T-helper 1 cell (primary cell): ENCODE measurements at places on chromosomes 1 and 21.

DNA sequence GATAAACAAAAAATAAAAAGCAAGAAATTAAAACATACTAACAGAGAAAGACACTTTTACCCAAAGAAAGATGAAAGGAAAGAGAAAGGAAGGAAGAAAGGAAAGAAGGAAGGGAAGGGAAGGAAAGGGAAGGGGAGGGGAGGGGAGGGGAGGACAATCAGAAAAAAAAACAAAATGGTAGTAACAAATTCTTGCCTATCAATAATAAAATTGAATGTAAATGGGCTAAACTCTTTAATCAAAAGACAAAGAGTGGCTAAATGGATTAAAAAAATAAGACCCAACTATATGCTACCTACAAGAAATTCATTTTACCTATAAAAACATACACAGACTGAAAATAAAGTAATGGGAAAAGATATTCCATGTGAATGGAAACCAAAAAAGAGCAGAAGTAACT, 372.9 kb upstream of the NFIA start:
- DNase-seq, result no peak

GRCh38 chr1:18855573-18855972, 3.9 kb downstream of the TAS1R2 start:
- DNase-seq, result no peak

- no peak for DNase-seq
Measured at GRCh38 chr1:192270398-192270797, 46.4 kb upstream of the RGS21 start.

- DNase-seq, result no peak
Measured at GRCh38 chr1:108617008-108617723, 43.7 kb downstream of the HENMT1 start.

DNA sequence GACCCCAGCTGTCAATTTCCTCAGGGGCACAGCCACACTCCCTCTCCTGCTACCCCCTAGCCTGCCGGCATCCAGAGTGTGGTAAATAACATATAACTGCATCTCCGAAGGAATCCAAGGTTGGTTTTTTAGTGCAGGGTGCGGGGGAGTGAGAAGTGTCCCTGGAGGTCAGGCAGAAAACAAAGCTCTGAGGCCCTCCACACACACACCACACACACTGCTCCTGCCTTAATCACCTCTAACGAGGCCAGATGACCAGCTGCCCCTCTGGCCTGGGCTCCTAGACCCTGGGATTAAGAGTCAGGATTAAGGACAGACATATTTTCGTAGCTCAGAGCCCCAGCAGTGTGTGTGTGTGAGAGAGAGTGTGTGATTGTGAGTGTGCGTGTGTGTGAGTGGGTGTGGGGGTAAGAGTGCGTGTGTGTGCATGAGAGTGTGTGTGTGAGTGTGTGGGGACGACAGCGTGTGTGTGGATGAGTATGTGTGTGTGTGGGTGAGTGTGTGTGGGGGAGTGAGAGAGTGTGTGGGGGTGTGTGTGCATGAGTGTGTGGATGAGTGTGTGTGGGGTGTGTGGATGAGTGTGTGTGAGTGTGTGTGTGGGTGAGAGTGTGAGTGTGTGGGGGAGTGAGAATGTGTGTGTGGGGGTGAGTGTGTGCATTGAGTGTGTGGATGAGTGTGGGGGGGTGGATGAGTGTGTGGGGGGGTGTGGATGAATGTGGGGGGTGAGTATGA, 14.6 kb downstream of the SDC3 start:
- DNase-seq, result no peak

DNA sequence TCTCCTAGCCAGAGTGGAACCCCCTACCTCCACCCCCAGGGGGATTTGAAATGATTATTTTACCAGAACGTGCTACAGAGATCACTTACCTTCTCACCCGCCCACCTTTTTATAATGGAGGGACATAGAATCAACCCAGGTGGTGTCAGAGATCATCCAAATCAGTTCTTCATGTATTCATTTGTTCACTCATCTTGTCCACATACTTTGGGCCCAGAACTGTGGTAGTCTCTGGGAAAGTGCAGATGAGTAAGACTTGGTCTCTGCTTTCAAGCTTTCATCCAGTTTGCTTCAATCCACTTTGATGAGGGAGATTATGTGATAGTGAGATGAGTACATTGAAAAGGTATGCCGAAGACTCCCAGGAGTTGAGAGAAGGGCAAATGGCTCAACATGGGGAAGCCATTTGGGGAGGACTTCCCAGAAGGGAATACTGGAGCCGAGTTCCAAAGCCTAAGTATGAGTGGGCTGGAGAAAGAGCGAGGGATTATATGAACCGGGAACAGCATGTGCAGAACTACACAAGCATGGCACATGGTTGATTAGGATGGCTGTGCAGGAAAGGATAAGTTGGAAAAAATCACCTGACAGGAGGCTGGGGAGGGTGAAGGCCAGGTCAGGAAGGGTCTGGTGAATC, 1.9 kb downstream of the FGGY start:
- no peak for DNase-seq

DNA sequence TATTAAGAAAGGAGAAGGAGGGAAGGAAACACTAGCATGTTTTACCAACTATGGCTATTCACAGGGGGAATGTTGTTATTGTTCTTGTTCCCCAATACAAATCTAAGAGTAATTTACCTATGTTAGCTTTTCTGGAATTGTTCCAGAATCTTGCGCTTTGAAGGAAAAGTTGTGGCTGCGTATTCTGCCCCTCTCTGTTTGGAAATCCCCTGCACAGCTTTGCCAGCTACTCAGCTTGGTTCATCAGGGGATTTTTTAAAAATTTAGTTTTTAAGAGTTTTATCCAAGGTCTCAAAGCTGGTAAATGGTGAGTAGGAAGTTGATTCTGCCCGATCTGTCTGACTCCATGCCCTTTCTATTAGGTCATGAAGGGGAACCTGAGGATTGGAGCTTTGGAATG, 9.5 kb upstream of the IRF6 start:
- DNase-seq, result no peak

DNA sequence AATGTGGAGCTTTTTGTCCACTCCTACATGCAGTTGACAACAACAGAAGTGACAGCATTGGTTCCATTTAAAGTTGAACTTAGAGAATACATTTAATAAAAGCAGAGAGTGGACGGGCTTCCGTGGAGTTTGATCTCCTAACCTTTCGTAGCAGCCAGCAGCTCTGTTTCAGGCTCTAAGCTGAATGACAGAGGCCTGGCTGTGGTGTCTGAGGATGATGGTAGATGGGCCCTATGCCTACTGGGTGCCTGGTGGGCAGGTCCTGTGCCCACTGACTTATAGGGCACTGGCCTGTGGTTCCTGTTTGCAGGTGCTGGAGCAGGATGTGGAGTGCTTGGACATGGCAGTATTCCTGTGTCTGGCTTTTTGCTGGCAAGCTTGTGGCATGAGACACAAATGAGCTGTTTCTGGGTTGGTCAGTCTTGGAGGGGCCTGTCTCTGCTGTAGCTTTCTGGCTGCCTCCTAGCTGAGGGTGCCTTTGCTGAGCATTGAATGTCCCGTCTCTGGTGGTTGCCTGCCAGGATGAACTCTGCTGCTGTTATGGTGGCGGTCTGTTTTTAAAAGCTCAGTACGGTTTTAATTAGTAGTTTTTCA, 54.6 kb downstream of the PRDM2 start:
- no peak for DNase-seq

DNA sequence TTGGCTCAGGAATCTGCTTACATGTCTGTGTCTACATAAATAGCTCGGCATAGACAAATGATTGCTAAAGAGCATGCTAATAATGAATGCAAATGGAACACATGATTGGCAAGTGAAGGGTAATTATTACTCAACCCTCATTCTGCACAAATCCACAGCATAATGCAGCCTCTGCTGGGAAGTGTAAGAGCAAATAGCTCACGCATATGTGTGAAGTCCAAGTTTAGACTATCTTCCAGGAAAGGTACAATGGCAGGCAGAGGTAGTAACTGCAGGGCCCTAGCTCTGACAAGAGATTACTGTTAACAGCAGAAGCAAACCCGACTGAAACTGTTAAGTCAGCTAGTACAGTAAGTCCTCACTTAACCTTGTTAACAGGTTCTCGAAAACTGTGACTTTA, 7.0 kb upstream of the IL6R start:
- DNase-seq, result no peak

DNA sequence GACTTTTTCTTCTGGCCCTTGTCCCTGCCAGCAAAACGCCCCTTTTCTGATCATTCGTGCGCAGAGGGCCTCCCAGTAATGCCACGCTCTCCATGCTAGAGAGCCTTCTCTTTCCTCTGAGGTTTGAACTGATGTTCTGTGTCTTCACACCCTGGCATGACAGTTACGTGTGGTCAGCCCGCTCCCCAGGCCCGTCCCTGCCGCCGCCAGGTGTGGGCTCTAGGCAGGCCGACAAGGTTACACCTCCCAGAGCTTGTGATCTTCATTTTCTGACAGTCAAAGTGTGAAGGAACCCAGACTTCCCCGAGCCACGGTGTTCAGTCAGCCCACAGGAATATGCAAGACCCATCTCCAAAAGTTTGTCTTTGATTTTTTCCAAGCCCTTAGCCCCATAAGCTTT, 265.6 kb downstream of the TM2D1 start:
- no peak for DNase-seq

DNA sequence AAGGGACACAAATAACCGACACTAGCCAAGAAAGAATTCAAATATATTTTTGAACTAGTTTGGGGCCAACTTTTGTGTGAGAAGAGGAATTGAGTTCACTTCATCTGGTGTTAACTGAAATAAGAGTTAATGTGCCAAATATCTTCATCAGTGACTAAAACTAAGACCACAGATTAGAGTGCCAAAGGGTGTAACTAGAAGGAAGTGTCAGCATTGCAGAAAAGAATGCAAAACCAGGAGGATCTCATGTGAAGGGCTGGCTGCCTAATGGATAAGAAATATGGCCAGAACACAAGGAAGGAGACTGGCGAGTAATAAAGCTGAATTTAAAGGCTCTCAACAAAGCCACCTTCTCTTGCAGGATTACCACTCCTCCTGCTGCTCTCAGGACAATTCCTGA, 61.8 kb upstream of the LRRC8D start:
- DNase-seq, result no peak

GRCh38 chr1:10267319-10267718, 56.9 kb downstream of the KIF1B start:
- no peak for DNase-seq

DNA sequence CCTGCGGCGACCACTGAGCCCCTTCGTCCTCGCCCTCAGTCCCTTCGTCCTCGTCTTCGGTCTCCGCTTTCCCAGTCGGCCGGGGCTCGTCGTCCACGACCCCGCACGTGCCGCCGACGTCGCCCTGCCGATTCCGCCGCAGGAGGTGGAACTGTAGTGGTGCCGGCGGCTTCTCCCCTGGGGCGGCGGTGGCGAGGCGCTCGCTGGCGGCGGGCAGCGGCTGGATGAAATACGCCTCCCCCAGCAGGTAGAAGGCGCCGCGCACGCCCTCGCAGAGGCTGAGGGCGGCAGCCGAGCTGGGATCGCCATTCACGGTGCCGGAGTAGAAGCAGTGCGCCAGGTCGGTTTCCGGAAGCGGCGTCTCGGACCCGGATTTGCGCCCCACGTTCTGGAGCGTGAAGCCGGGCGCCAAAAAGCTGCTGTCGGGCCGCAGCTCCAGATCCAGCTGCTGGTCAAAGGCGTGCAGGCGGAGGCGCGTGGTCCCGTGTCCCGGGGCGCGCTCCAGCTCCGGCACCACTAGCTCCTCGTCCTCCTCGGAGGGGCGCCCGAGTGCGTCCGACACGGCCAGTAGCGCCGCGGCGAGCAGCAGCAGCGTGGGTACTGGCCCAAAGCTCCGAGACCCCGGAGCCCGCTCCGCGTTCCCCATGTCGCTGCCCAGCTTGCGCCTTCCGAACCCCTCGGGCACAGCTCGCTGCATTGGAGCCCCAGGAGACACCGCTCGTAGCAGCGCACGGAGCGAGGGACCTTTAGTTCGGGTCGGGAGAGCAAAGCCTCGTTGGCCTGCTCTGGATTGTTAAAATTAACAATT, 747 bp downstream of the ADAMTS1 start:
- no peak for DNase-seq

- DNase-seq, result no peak
Measured at GRCh38 chr1:202367271-202367670, 18.8 kb downstream of the PPP1R12B start.

DNA sequence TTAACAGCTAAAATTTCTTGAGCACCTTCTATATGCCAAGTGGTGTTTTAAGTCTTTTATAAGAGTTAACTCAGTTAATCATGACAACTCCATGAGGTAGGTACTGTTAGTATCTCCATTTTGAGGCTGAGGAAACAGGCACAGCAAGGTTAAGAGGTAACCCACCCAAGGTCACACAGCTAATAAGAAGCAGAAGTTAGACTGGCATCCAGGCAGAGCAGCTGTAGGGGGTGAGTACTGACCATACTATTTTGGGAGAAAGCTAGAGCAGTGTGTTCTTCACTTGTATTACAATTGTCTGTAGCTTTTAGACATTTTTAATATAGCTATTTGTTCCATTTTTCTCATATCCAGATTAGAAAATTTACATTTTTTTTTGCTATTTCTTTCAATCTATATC, 4.8 kb downstream of the ATP6V1G3 start:
- DNase-seq, result no peak

GRCh38 chr1:52424231-52424636, 19.8 kb downstream of the PRPF38A start:
- peak; percentile 82 for DNase-seq

DNA sequence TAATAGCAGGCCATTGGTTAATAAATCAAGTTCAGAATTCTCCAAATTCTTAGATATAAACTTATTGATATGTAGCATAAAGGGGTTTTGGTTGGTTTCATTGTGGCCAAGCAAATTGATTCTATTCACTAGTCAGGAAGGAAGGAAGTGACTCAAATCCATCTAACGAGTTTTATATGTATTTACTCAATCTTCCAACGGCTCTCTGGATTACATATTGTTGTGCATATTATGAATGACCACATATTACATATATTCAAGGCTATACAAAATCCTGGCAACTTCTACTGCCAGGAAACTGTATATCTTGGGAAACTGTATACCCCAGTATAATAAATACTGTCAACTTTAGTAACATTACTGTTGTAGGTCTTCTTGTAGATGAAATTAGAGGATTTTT, 20.1 kb upstream of the PDE4B start:
- no peak for DNase-seq

GRCh38 chr1:204314893-204315658, 44.7 kb downstream of the PLEKHA6 start:
- DNase-seq, result no peak

- no peak for DNase-seq
Measured at GRCh38 chr1:66283622-66284041, 250.3 kb upstream of the SGIP1 start.

- no peak for DNase-seq
Measured at GRCh38 chr1:44684525-44684924, 10.0 kb downstream of the ARMH1 start.
